ENCODE measurements at places on chromosomes 1 and 21.

DNA sequence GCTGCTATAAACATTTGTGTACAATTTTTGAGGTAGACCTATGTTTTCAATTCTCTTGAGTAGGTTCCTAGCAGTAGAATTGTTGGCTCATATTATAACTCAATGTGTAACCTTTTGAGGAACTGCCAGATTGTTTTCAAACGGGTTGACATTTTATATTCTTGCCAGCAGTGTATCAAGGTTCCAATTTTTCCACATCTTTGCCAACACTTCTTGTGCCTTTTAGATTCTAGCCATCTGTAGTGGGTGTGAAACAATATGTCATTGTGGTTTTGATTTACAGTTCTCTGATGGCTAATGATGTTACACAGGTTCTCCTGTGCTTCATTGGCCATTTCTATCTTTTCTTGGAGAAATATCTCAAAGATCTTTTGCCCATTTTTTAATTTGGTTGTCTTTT, 36.4 kb downstream of the MAP3K7CL start:
- DNase-seq, result no peak

DNA sequence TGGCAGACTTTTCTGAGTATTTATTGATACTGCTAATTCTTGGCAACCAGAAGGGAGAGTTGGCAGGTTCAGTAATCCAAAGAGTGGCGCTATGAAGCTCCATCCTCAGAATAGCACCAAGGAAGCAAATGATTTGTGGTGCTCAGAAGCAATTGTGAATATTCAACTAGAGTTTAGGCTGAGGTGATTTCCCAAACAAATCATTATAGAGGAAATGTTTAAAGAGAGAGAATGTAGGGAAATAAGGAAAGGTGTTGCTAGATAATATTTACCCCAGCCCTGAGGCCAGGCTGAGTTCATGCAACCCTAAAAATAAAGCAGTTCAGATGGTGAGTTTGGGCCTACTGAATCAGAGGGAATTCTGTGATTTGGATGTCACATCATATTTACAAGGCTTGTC, 363.4 kb upstream of the PLXNA2 start:
- DNase-seq, result no peak

GRCh38 chr1:235906436-235906835, 39.7 kb upstream of the LYST start:
- DNase-seq, result no peak

DNA sequence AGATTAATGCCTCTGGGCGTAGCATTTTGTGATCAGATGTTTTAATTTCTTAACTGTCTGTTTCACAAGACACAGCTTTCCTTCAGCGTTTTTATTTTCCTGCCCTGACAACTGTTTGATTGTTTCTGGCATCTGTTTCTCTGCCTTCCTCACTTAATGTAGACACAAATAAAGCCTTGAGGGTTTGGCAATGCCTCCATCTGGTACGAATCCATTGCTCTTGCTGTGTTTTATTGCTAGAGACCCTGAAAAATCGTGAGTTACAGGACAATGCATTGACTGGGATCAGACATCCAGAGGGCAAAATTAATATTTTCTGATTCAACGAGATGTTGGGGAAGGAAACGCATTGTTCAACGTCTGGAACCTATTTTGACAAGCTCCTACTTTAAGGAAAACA, 363.5 kb downstream of the MRPL39 start:
- DNase-seq, result no peak

GRCh38 chr1:48969971-48970370, 193.3 kb upstream of the BEND5 start:
- DNase-seq, result no peak

DNA sequence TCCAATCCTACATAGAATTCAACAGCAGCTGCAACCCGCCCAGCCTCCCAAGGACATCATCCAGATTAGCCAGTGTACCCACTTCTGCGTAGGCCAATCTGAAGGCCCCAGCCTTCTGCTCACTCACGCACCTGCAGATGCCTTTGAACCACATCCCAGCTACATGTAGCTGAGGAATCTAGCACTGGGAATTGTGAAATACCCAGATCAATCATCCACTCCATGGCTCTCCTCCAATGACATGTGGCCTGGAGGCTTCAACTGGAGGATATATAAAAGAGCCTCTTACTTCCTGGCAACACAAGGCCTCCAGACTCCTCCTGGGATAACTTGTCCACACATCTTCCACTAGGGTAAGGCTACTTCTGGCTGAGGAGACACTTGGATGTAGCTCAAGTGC, at the start of gene LCE6A:
TSS of gene LCE6A (plus strand) at position 301 of the 400 bp plus-strand sequence. CDS start 665 bp downstream, outside the sequence.
- no peak for DNase-seq

DNA sequence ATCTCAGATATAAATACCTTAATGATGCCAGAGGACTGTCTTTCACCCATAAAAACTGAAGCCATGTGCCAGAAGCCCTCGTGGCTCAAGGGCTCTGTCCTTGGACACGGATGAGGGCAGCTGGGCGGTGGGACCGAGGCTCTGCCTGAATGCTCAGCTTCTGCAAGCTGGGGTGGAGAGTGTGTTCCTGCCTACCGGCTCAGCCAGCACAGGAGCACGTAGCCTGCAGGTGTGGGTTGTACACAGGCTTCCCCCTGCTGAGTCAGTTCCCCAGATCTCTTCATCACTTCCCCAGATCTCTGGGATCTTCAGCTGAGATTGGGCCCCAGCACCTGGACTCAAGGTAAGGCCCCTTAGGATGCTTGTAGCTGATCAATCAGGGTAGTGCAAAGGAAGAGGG, 15.4 kb downstream of the KCNJ15 start:
- no peak for DNase-seq

DNA sequence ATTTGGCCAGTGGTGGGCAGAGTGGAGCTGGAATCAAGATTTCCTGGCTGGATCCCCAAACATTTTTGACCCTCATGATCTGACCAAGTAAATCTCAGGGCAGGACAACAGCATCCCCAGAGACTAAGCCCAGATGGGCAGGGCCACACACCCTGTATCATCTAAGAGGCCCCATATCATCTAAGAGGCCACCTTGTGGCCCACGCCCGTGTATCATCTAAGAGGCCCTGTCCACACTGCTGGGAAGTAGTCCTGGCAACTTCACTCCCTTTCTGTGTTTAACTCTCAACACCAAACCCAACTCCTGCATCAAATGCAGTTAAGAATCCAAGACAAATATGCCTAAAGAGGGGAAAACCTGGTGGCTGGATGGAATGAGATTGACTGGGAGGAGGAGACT, 81.6 kb upstream of the SSX2IP start:
- DNase-seq, result no peak

DNA sequence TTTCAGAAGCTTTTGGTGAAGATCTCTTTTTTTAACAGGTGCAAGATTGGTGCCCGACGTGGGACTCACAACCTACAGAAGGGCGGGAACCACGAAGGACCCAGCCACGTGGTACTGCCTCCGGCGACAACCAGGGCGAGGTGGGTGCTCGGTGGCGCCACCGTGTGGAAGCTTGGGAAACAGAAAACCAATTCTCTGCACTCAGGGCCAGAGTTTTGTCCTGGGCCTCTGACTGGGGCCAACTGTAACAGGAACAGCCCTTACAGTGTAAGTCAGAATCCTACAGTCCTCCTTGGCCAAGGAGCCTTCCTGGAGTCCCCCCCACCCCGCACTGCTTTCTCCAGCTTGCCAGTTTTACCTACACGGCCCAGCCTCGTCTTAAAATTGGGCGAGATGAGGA, 11.6 kb upstream of the S100A7A start:
- DNase-seq, result peak; percentile 56

- no peak for DNase-seq
These were observed 188.6 kb downstream of the ZP4 start for GRCh38 chr1:237702161-237702560.

- no peak for DNase-seq
These were observed 5.1 kb upstream of the ARHGAP30 start for GRCh38 chr1:161074676-161075368.

GRCh38 chr1:25051906-25052305, 121.8 kb upstream of the RUNX3 start:
- DNase-seq, result no peak

- no peak for DNase-seq
These were observed 35.5 kb downstream of the H3-3A start for GRCh38 chr1:226097866-226098625.

DNA sequence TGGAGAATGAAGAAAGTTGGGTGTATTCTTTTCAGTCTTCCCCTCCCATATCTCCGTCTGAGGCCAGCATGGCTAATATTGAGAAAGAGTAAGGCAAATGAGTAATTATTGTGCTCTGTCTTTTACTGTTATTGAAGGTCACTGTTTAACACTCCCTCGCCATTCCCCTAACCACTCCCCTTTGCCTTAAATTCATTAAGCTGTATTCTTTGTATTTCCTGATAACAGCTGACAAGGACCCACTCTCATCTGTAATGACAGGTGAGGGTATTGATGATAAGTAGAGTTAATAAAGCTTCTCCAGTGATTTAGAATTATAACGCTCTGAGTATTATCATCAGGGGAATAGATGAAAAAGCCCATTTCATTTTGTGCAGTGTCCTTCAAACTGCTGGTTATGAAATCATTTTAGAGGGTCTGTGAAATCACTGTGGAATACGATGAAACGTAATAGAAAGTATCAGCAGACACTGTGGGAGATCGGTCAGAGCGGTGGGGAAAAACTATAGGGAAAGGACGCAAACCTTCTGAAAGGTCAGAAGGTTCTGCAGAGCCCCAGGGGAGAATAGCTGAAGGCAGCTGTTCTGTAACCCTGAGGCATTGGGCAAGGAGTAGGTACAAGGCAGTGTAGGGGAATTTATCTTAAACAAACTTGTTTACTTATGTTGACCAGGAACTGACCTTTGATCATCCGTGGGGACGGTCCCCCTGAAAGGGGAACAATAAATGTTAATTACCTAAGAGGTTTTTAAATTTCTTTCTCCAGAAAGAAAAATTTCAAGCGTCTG, 46.3 kb upstream of the CACYBP start:
- DNase-seq, result no peak

DNA sequence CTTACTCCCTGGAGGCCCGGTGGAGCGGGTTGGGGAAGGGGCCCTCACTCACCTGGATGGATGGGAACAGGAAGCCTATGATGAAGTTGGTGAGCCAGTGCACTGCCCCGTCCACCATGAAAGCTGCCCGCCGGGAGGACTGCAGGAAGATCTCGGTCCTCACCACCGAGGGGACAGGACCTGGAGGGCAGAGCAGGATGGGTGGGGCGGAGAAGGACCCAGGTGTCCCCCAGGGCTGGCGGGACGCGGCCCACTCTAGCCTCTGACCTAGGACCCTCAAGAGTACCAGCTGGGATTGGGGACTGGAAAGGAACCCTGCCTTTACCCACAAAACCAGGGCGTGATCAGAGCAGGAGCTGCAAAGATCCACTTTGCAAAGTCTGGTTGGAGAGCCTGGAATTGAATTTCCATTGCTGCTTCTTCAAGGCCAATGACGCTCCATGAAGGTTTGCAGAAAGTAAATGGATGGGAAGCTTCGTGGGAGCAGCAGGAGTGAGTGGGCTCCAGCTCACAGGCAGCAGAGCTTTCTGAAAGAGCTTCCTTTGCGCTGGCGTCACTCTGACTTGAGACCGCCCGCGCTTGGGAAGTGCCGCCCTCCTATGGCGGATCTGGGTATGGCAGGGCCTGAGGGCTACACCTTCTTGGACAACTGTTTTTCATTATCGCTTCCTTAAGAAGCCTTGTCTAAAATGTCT, 21.4 kb downstream of the SLC2A7 start:
- DNase-seq, result peak; percentile 82

- peak; percentile 39 for DNase-seq
These were observed 3.9 kb upstream of the PRKCZ start for GRCh38 chr1:2046174-2046917.

- no peak for DNase-seq
These were observed 69.7 kb downstream of the ADSS2 start for GRCh38 chr1:244381878-244382565.

- no peak for DNase-seq
These were observed 76.6 kb downstream of the RAB3GAP2 start for GRCh38 chr1:220195701-220196100.

GRCh38 chr1:165501330-165501969, 42.4 kb upstream of the LRRC52 start:
- DNase-seq, result no peak
